ENCODE measurements at places on chromosomes 6 and 20.
A peak's percentile ranks its signal among the peaks of the same experiment; 100 is the strongest.

DNA sequence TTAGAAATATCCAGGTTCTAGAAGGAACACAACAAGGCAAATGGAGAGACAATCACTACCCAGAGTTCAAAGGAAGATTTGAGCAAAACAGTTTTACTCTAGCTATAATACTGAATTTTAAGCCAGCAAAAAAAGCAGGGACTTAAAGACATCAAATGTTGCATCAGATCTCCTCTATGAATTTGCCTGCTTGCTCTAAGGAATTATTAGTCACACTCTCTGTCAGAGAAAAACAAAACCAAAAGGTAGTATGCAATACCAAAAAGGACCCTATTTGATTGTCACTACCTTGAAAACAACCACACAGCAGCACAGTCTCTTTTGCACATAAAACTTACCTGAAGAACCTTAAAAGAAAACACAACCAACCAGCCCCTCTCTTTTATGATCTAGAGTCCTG, 46.3 kb downstream of the BTBD9 start:
- no peak for DNase-seq

DNA sequence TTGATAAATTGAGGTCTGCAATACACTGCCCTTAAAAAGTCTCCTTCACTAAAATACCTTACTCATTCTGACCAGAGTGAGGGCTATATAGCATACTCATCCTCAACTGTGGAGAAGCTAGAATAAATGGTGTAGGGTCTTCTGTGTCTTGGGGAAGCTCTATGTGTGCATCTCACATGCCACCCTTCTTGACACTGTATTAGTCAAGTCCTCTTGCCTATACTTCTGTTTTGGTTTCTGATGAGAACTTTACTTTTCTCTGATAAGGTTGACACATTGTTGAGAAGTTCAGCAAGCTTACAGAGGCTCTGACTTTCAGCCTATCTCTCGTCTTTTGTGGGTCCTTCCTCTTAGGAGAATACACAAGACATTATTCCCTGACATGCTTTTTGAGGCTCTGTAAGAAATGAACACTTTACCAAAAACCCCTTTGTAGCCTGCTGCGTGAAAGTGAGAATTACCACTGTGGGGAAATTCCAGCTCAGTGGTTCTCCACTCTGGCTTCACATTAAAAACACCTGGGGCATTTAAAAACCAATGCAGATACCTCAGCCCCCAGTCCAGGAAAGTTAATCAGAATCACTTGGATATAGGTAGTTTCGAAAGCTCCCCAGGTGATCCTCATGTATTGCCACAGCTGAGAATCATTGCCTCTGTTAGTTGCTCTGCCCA, 372.1 kb upstream of the HS3ST5 start:
- no peak for DNase-seq

DNA sequence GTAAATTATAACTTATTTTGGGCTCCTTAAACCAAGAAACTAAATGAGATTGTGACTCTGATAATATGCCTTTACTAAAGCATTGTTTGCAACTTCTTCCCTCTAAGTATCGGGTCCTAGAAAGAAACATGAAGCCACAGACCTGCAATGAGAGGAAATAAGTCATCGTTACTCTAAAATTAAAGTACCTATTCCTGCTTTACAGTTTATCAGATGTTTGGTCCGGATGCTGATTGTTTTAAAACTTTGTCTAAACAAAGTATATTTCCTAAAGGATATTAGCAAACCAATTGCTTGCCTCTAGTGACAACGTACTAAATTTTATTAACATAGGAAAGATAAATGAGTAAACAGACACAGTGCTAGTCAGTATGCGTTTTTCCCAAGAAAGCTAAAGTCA, 216.8 kb downstream of the GJA1 start:
- no peak for DNase-seq

DNA sequence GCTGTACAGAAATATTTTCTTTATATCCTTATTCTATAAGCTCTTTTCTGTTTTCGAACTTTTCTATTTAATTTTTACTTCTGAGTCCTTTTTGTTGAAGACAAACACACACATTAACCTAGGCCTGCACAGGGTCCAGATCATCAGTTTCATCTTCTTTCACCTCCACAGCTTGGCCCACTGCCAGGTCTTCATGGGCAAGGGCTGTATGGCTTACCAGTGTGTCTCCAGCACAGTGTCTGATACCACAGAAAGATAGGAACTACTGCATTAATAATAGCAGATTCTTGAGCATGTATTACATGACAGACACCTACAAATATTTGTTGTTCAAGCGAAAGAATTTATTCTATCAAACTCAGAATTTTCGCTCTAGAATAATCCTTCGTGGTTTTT, 24.4 kb downstream of the QKI start:
- DNase-seq = no peak

GRCh38 chr20:62717933-62718332, 9.3 kb downstream of the NTSR1 start:
- DNase-seq = no peak

DNA sequence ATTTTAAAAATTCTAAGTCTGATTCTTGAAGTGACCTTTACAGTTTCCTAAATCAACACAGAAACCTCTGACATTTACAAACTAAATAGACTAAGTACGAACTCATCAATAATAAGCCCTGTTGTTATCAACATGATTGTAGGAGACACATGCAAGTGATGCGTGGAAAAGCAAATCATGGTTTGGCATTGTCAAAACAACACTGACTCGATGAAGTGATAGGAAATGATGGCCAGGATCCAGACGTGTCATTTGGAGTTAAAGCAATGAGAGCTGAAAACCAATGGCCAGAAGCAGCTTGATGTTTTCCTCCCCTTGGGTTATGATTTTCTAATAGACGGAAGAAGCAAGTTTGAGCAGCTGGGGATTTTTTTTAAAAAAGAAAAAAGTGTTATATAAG, 117.4 kb upstream of the FAM184A start:
- no peak for DNase-seq

DNA sequence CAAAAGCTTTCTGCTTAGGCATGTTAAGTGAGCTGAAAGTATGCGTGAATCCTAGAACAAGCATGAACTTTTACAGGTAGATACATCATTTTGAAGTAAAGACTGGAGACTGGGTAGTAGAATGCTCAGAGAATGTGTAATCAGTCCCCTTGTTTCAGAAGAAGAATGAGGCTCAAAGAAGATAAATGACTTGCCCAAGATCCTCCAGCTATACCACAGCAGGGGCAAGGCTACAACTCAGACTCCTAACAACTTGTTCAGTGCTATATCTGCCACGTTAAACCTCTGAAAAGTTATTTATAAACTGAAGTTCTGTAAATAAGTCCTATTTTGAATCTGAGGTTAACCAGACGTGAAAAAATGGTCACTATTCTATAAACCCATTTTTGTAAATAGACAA, 2.9 kb downstream of the RIPOR2 start:
- no peak for DNase-seq

DNA sequence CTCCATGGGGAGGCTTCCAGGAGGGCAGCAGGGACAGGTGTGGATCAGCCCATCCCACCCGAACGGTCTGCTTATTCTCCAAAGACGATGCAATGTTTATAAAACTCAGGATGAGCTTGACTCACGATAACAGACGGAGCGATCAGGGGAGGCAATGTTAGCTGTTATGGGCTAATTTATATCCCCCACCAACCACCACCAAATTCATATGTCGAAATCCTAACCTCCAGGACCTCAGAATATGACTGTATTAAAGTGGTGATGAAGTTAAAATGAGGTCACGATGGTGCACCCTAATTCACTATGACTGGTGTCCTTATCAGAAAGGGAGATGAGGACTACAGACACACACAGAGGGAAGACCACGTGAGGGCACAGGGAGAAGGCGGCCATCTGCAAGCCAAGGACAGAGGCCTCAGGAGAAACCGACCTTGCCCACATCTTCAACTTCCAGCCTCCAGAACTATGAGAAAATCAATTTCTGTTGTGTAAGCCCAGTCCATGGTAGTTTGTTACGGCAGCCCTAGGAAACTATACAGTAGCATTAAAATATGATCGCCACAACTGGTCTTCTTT, 7.0 kb downstream of the ADTRP start:
- DNase-seq = no peak

GRCh38 chr6:17601386-17601703, 1.2 kb downstream of the FAM8A1 start:
- no peak for DNase-seq

DNA sequence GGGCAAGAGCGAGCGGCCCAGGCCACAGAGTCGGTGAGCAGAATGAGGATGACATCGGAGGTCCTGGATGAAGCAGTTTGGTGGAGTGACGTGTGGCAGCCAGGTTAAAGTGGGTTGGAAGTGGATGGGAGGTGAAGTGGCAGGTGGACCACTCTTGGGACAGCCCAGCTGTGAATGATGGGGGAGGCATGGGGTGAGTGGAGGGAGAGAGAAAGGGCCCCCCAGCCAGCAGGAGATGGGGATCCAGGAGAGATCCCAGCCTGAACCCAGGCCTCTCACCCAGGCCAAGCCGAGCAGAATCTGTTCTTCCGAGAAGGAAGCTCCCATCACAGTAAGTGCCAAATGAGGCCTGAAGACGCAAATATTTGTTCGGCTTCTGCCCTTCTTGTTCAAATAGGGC, 27.0 kb upstream of the SLC32A1 start:
- DNase-seq = no peak

- DNase-seq = no peak
Measured at GRCh38 chr20:17560344-17561074, 9.4 kb upstream of the DSTN start.

- DNase-seq = no peak
Measured at GRCh38 chr20:46939031-46939965, 44.7 kb downstream of the EYA2 start.

DNA sequence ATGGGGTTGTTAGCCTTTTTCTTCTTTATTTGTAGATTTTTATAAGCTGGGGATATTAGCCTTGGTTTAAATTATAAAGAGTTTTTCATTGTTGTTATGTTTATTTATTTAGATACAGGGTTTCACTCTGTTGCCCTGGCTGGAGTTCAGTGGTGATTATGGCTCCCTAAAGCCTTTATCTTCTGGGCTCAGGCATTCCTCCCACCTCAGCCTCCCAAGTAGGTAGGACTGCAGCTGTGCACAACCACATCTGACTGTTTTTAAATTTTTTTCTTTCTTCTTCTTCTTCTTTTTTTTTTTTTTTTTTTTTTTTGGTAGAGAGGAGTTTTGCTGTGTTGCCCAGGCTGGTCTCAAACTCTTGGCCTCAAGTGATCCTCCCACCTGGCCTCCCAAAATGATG, 80.9 kb downstream of the UBE3D start:
- DNase-seq = no peak

- no peak for DNase-seq
Measured at GRCh38 chr6:31464252-31465184, 33.4 kb upstream of the MICB start.

DNA sequence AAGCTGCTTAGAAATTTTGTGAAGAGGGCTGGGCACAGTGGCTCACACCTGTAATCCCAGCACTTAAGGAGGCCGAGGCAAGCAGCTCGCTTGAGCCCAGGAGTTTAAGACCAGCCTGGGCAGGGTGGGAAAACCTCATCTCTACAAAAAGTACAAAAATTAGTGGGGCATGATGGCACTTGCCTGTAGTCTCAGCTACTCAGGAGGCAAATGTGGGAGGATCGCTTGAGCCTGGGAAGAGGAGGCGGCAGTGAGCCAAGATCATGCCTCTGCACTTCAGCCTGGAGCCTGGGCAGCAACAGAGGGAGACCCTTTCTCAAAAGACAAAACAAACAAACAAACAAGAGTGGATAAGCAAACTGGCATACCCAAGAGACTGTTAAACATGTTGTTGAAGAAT, 308.3 kb upstream of the ADGRB3 start:
- DNase-seq = no peak

- no peak for DNase-seq
Measured at GRCh38 chr20:51902933-51903332, 100.6 kb upstream of the SALL4 start.

- no peak for DNase-seq
Measured at GRCh38 chr6:152993431-152993830, 9.1 kb downstream of the MTRF1L start.

DNA sequence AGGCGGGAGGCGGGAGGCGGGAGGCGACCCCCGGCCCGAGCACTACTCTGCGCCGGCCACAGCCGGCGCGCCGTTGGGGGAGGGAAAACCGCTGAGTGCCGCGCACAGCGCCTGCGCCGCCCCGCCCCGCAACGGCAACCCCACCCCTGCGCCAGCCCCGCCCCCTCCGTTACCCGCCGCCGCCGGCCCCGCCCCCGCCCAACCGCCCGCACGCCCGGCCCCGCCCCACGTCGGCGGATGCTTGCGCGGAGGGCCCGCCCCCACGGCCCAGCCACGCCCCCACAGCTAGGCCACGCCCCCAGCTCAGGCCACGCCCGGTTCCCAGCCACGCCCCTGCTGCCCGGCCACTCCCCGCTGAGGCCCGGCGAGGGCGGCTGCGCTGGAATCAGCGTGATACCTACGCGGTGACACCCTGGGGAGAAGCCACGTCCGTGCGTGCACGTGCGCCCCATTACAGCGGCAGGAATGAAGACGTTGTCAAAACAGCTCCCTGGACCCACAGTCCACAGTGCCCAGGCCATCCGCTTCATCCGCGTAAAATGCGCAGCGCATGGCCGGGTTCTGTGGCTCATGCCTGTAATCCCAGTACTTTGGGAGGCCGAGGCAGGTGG, at the start of gene TCFL5:
TSS of gene TCFL5 (minus strand) at position 97 of the 611 bp plus-strand sequence. CDS start 152 bp downstream, outside the sequence.
- peak; percentile 36 for DNase-seq

DNA sequence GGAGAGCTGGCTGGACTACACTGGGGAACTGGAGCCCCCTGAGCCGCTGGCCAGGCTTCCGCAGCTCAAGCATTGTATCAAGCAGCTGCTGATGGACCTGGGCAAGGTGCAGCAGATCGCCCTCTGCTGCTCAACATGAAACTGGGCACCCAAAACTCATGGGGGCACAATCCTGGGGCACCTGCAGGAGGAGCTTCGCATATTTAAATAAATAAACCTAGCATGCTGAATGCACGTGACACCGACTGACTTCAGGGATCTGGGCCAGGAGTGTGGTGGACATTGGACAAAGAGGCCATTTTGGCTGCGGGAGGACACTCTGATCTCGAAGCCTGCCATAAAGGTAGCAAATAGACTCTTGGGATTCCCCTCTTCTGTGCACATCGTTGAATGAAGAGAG, 6.8 kb downstream of the SCAND1 start:
- no peak for DNase-seq

GRCh38 chr6:113696960-113697359, 160.2 kb upstream of the MARCKS start:
- no peak for DNase-seq

GRCh38 chr6:84657486-84657885, 106.9 kb downstream of the TBX18 start:
- DNase-seq = no peak

GRCh38 chr20:31608251-31608945, 3.3 kb downstream of the ID1 start:
- no peak for DNase-seq

DNA sequence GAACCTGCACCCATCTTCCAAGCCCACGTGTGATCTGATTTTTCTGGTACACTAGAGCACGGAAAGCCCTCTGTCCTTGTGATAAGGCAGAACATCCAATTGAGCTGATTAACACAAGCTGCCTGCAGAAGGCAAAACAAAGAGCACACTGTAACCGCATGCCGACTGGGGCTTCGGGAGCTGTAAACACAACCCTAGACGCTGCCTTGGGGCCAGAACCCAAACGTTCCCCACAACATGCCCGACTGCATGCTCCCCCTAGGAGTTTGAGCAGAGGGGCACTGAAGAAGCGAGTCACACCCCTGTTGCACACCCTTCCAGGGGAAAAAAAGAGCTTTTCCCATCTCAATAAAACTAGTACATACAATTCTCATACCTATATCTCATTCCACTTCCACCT, 470.7 kb downstream of the HTR1B start:
- DNase-seq = no peak

- no peak for DNase-seq
Measured at GRCh38 chr6:127481111-127481510, 21.9 kb upstream of the KIAA0408 start.

Measured in thoracic aorta (tissue), 2 donors.